ENCODE measurements at places on chromosomes 5 and 9.

DNA sequence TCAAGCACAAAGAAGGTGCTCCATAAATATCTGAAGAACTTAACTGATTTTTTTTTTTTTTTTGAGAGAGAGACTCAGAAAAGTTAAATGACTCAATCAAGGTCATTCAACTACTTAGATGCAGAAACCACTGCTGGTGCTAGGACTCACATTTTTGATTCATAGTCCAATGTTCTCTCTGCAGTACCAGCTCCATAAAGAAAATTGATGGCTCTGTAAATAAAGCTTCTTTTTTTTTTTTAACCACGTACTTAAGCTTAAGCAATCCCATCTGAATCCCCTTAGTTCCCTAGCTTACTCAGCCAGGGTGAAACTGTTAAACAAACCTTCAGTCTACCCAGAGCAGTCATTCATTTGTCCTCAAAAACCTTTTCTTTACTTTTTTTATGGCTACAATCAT, 657.0 kb upstream of the WWC1 start:
- no peak for DNase-seq

DNA sequence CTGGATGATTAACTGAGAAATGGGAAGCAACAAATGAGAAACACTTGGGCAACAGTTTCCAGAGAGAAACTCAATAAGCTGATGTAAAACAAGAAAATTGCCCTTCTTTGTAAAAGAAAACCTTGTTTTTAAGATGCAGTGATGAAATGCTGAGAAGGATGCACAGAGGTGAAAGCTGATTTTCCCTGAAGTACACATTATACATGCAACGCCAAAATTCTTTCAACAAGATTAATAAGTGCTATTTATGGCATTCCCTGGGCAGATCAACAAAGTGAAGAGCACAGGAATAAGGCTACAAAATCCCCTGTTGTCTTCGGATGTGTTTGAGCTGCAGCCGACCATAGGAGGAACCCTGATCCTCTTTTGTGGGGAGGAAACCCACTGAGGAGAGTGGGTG, 208.0 kb upstream of the ANKH start:
- DNase-seq: no peak

DNA sequence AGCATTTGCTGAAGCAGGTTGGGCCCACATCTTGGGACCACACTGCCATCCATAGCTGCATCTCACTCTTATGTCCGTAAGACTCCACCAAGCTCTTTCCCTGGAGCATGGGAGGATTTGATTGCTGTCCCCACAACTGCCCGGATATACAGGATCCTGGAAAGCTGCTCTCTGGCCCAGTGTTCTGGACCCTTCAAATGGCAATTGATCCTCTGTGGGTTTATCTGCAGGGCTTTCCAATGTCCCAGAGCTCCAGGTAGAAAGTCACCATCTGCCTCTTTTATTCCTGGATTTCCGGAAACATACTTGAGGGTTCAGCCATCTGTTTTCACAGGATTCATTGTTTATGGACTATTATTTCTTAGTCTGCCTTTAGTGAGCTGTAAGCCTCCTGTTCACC, 214.6 kb downstream of the SREK1 start:
- DNase-seq: no peak

DNA sequence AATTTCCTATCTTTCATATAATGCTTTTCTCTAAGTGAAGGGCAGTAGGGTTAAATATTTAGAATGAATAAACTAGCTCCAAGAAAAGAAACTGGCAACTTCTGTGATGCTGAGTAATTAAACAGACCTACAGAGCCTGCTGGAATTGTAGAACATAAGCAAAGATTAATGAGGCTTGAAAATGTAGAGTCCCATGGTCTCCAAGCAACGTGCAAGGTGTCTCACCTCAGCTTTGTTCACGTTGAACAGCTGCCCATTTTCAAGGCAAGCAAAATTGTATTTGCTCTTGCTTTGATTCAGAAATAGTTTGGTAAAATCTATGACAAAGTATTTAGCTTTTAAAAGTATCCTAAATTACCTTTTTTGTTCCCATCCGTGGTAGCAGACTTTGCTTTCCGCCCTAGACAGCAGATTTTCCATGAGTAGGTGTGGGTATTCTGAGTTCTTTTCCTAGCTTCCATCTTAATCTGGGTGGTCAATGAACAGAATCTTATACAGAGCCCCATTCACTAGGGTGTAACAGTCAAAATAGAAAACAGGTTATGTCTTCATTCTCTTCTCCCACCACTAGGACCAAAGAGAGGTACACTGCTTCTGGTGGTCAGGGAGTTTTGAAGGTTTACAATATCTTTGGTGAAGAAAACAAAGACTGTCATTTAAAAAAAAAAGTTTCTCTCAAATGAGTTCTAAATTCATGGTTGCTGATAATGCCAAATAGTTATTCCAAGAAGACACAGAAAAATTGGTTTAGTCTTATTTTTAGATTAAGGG, 52.1 kb upstream of the TYRP1 start:
- DNase-seq: no peak

- DNase-seq: no peak
Measured at GRCh38 chr5:150517272-150518152, 9.6 kb downstream of the NDST1 start.

GRCh38 chr5:90096415-90097081, 313.0 kb downstream of the CETN3 start:
- DNase-seq: no peak

DNA sequence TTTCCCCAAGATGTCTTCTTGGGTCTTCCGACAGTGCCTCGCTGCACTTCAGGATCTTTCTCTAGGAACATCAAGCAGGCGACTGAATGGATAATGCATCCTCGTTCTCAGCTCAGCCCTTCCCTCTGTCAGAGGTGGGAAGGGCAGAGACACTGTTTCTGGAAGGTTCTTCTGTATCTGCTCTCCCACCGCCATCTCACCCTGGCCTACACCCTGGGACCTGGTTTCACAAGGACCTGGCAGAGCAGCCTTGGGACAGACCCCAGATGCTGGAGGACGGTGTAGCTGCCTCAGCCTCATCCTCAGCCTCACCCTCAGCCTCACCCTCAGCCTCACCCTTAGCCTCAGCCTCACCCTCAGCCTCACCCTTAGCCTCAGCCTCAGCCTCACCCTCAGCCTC, 18.5 kb downstream of the MRPL36 start:
- no peak for DNase-seq

DNA sequence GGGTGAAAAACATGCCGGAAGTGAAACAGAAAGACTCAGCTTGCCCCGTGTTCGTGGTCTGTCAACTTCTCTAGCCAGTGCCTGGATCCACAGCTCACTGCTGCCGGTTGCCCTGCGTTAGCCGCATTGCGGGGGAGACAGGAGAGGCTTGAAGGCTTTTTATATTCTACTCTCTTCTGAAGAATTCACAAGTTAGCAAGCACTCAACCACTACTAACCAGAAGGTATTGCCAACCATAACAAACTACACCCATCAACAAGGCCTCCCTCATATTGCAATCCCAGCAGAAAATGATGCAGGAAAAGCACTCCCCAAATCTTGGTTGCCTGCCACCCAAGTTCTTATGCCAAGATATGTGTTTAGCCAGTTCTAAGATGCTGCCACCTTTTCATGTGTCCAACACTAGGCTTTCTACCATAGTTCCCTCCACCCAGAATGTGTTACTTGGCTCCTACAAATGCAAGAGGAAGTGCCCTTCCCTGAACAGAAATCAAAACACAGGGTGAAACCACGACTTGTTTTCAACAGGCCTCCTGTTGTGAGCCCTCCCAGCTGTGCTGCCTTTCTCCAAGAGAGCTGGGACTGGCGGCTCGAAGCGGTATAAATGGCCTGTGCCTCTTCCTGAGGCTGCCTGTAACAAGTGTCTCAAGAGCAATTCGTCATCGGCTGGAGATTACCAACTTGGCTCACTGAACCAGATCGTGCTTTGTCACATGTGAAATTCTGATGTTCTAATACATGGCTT, 129.0 kb downstream of the SNX18 start:
- DNase-seq: peak; percentile 40

DNA sequence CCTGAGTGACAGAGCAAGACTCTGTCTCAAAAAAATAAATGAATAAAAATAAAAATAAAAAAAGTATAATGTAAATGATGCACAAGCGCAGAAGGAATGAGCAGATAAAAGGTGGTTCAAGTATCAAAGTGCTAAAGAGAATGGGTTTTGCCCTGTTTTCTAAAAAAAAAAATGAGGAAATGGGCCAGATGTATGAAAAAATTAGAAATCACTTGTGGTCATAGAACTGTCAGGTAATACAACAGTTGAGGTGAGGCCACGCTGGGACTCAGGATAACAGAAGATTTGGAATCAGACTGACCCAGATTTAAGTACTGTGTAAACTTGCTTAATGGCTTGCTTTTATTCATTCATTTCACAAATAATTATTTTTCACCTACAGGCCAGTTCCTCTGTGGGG, 69.8 kb downstream of the MAPKAP1 start:
- DNase-seq: no peak

DNA sequence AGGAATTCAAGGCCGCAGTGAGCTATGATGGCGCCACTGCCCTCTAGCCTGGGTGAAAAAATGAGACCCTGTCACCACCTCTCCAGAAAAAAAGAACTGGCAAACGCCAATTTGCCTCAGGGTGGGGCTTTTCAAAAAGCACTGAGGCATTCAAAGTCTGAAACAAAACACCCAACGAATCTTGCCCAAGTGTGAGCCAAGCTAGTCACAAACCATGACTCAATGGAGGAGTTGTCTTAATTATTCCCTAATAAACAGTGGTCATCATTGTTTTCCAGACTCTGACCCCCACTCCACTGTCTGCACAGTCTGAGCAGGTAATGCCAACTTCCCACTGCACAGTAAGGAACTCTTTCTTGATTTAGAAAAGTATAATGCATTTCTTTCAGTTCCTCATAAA, 16.8 kb downstream of the FRMD3 start:
- DNase-seq: no peak

- DNase-seq: no peak
Measured at GRCh38 chr9:9557804-9558334, 1054.9 kb downstream of the PTPRD start.

GRCh38 chr5:163670036-163670435, 164.6 kb downstream of the MAT2B start:
- no peak for DNase-seq

DNA sequence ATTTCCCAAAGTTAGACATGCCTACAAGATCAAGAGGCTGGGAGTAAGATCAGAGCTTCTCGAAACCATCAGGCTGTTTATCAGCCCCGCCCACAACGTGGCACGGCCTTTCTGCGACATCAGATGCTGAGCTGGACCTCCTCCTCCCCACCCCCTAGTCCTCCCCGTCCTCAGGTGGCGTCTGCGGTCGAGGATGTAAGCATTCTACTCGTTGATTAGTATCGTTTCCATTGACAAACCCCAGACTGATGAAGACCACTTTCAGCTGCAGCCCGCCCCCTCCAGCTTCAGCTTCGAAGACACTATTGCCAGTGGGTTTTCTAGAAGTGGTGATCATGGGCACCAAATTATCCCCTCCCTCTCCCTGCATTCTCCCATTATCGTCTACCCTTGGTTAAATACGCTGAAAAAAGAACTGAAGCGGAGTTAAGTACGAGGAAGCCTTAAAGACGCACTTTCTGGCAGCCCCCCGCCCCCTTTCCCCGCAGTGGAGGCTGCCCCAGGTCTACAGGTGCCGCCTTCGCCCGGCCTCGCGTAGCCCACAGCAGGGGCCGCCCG, 1.1 kb downstream of the PPIC start:
- DNase-seq: no peak

GRCh38 chr5:178941361-178941760, 363 bp downstream of the ZNF454 start:
- DNase-seq: no peak

DNA sequence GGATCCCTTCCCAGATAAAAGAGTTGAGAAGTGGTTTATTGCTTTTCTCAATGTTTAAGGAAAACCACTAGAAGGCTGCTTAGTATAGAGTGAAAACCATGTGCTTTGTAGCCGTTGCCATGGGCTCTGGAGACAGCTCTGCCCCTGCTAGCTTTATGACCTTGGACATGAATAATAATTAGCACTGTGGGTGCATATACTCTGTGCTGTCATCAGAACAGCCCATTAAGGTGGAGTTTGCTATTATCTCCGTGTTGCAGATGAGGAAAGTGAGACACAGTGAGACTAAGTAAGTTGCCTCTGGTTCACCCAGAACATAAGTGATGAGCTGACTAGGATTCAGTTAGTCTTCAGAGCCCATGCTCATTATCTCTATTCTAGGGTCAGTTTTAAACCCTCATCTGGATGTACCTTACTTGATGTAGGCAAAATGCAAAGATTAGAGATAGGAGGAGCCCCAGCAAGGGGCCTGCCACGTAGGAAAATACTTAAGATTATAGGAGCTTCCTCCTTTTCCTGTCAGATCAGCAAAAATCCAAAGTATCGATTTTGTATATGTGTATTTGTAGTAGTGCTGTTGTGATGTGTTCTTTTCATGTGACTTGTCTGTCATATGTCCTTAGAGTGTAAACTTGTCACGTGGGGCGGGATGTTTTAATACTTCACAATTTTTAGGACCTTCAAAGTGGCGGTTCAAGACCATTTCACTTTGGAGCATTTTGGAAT, 102.5 kb downstream of the TLE4 start:
- no peak for DNase-seq

- no peak for DNase-seq
Measured at GRCh38 chr9:16039988-16040761, 487.3 kb downstream of the CCDC171 start.

DNA sequence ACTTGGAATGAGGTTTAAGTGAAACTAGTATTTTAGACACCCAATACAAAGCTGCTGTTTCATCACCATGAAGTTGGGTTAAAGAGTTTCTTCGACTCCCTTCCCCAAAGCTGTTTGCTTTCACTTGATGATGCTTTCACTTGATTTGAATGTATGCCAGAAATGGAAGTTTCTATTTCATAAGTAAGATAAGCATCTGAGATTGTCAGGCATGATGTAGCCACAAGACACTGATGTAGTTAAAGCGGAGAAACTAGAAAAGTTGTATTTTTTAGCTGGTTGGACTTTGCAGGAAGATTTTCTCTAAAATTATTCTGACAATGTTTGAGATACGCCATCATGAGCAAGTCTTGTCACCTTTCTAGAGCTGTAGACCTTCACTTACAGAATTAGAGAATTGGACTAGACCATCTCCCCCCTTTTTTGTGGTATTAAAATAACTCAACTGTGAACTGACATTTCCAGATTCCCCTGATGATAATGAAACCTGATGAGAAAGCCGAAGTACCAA, 20.0 kb downstream of the MOCS2 start:
- no peak for DNase-seq

DNA sequence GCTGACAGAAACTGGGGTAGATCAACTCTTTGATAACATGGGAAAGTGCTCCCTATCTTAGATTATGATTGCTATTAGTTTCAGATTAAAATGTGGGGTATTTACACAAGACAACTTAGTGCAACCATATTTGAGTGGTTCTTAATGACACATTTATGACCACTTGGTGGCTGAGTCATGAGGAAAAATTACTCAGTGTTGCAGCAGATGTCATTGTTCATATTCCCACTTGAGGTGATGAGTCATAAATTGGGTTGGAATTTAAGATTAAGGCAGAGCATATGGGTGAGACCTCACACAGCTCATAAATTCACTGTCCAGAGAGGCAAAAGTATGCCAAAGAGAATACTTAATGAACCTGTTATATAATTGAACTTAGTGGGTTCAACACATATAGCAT, 408.3 kb downstream of the DMRT2 start:
- DNase-seq: no peak

- DNase-seq: no peak
Measured at GRCh38 chr9:12141422-12141821, 551.8 kb upstream of the TYRP1 start.

- DNase-seq: no peak
Measured at GRCh38 chr9:97632248-97632984, 752 bp downstream of the TSTD2 start.

Data from stimulated activated CD8-positive, alpha-beta memory T cell treated with anti-CD3 and anti-CD28 coated beads, Interleukin-4, amount 100 ng/mL, for 1 hour (primary cell).